T-helper 1 cell (primary cell): ENCODE measurements at places on chromosomes 3 and 15.

- DNase-seq, result no peak
Measured at GRCh38 chr3:195838714-195839113, 27.0 kb upstream of the MUC4 start.

GRCh38 chr15:64288999-64289398, 67.0 kb downstream of the CSNK1G1 start:
- no peak for DNase-seq

DNA sequence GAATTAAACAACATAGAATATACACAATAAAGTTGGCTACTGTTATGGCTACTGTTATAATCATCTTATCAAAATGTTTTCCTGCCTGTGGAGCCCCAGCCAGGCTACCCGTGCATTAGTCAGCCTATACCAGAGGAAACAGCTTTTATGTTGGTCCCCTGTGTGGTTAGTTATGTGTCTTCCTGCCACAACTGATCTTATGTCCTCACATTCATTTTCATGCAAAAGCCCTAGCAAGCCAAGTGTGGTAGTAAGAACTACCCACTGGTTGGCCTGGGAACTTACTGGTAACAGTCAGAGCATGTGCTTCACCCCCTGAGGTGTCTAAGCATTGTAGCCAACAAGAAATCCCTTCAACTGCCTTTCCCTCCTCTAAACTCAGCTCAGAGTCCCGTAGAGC, 21.8 kb downstream of the MGLL start:
- no peak for DNase-seq

GRCh38 chr3:25412269-25412668, 15.8 kb upstream of the RARB start:
- no peak for DNase-seq

GRCh38 chr3:13607821-13608597, 59.1 kb downstream of the FBLN2 start:
- no peak for DNase-seq

DNA sequence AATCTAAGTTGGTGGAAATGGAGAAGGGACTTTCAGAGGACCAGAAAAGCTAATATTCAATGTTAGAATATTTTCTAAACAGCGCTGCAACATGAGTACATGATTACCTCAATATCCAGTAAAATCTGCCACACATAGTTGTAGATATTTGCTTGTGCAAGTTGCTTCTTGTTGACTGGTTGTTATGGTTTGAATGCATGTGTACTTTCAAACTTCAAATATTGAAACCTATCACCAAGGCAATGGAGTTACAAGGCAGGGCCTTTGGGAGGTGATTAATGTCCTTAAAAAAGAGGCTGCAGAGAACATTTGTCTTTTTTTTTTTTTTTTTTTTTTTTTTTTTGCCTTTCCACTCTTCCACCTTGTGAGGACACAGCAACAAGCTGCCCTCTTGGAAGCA, 49.9 kb downstream of the TMCO5A start:
- no peak for DNase-seq

DNA sequence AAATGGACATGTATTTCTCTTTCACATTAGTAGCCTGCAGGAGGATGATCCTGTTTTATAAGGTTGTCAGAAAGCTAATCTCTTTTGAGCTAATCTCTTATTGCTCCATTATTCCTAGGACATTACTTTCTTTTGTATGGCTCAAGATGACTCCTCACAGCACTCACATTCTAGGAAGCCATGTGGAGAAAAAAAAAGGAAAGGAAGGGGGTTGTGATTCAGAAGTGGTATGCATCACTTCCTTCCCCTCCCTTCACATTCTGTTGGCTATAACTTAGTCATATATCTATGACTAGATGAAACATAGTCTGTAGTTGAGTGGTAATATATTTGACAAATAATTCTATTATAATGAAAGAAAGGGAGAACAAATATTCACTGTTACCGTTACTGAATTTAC, 168.8 kb upstream of the TTC14 start:
- DNase-seq, result no peak

DNA sequence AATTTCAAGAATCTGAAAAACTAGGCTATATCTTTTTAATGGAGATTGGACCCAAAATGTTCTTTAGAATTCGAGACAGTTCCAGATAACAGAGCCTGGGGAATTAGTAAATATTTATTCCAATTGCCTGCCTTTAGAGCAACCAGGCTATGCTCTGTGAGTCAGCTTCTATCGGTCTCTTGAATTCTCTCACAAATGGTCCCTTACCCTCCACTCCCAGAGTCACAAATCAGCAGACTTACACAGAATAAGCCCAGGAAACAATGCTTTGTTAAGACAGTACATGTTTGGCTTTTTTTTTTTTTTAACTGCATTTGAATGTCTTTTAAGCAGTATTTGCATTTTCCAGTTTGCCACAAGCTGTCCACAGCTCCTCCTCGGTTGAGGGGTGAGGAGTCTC, 460.7 kb upstream of the CBLB start:
- DNase-seq, result no peak

GRCh38 chr3:43919029-43919428, 228.3 kb downstream of the ABHD5 start:
- no peak for DNase-seq

- DNase-seq, result no peak
Measured at GRCh38 chr3:180835501-180835900, 77.0 kb upstream of the FXR1 start.

- no peak for DNase-seq
Measured at GRCh38 chr3:50170689-50171088, 15.6 kb downstream of the SEMA3F start.

DNA sequence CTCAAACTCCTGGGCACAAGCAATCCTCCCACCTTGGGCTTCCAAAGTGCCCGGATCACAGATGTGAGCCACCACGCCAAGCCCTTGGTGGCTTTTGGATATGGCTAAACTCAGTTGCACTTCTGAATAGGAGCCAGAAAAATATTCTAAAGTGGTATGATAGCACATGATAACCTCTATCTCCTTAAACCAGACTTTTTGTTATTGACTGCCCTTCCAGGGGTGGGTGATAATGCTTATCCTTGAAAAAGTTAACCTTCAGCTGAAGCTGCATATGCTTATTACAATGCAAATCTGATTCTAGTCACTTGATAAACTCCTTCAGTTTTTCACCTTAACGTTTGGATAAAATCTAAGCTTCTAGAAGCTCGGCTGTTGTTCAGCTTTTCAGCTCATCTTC, 6.3 kb downstream of the CCNB2 start:
- no peak for DNase-seq

DNA sequence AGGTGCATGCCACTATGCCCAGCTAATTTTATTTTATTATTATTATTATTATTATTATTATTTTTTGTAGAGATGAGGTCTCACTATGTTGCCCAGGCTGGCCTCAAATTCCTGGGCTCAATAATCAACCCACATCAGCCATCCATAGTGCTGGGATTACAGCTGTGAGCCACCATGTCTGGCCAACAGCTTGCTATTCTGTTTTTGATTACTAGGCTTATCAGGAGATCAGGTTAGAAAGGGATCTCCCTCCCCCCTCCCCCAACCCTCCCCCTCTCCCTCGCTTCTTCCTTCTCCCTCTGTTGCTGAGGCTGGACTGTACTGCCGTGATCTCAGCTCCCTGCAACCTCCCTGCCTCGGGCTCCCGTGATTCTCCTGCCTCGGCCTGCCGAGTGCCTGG, 8.6 kb downstream of the CLN6 start:
- no peak for DNase-seq

DNA sequence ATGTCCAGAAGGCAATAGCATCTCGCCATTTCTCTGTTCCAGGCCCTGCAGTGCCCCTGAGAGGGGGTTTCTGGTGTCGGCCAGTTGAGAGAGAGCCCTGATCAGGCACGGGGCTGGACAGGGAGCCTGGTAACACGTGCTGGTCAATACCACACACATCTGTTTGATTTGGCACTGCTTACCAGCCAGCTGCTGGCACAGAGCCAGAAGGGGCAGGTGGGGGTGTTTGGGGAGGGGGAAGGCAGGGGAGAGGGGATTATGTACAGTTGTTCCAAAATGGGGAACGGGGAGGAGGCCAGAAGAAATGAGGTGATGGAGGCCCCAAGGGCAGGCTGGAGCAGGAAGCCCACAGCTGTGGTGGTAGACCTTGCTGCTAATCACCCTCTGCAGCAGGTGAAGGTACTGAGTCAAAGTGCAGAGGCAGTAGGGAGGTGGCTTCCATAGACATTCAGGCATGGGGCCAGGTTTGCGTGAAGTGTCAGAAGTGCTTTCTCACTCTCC, 153.5 kb upstream of the LPP start:
- no peak for DNase-seq

GRCh38 chr3:63661242-63661641, 8.8 kb downstream of the SNTN start:
- DNase-seq, result no peak

DNA sequence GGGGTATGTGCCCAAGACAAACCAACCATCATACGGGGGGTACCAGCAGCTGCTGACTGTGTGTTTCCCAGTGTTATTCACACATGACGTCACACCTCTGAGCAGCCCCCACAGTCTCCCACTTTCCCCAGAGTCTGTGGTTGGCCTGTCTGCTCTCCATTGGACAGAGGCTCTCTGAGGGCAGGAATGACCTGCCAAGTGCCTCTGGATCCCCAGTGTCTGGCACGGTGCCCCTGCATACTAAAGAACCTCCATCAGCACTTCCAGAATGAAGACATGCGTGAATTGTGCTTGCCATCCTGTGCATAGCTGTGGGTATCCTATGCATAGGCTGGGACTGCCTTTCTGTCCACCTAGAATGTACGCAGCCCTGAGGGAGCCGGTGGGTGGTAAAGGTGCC, 3.5 kb upstream of the CCDC9B start:
- no peak for DNase-seq

- no peak for DNase-seq
Measured at GRCh38 chr3:64319391-64319790, 94.1 kb upstream of the PRICKLE2 start.

GRCh38 chr3:38560996-38561717, 65.0 kb downstream of the EXOG start:
- no peak for DNase-seq

- DNase-seq, result no peak
Measured at GRCh38 chr15:99565049-99565298, 810 bp upstream of the MEF2A start.

DNA sequence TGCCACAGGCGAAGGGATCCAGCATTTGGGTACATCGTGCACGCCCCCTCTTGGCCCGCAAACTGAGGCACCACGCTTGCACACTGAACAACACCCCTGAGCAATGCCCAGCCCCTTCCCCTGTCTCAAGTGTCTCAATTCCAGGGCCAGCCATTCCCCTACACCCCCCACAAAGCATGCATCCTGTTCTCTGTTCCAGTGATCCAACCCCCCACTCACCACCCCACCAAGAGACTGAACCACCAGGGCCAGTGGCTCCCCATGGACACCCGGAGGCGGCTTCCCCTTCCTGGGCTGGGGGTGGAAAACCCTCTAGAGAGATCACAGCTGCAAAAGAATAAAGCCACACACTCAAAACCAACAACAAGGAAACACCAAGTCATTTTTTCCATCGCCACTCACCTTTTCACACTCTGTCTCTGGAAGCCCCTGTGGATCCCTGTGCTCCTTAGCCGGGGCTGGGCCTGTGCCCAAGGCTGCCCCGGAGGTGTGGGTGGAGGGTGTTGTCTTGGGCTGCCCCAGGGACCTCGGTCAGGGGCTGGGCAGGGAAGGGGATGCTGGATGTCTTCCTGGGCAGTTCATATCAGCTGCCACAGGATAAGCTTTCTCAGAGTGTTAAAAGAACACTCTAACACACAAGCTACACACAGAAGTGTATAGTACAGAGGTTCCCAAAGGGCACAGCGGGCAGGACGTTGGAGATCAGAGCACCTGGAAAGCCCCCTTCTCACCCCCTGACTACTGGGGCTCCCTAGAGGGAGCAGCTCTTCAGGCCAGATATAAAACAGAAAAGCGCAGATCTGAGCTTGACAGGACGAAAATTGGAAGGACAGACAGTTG, 92.5 kb downstream of the CHSY1 start:
- DNase-seq, result no peak

GRCh38 chr15:44028349-44028748, 166.7 kb downstream of the FRMD5 start:
- DNase-seq, result no peak

DNA sequence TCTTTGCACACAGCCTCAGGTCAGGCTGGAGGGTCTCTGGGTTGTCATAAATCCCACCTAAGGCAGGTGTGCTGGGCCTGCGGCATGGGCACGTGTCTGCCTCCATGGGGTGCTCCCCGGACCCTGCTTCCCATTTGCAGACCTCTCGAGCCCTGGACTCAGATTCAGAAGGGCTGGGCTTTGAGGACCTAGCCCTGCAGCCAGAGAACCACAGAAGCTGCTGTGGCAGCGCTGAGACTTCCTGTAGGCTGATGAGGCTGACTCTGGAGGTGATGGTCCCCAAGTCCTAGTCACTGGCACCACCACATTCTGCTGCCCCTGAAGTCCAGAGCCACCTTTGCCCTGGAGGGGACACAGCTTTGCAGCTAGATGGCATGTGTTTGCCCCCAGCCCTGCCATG, 156.4 kb downstream of the LRRC28 start:
- DNase-seq, result no peak

DNA sequence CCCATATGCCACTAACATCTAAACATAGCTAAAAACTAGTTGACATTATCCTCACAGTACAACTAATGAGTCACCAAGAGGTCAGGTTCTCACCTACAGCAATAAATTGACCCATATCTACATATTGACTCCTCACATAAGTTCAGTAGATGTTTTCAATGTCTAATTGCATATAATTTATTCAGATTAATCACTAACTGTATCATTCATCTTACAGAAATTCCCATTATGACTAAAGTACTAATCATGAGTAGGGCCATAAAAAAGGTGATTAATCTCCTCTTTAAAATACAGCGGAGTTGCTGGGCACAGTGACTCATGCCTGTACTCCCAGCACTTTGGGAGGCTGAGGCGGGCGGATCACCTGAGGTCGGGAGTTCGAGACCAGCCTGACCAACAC, 82.4 kb upstream of the ST3GAL6 start:
- DNase-seq, result no peak

DNA sequence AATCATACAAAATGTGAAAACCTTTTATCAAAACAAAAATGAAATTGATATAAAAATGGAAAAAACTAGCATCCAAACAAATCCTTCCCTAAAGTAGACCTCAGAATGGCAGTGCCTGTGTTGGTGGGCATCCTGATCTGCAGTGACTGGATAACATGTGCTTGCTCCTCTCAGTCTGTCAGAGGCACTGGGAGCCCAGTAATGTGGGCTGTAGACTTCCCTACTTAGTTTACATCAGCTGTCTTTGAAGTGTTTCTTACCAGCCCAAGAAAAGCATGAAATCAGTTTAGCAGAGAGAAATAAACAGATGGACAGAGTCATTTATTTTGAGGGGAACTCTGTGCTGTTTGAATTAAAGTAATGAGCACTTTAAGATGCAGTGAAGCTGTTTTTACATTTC, 37.8 kb upstream of the RORA start:
- no peak for DNase-seq

DNA sequence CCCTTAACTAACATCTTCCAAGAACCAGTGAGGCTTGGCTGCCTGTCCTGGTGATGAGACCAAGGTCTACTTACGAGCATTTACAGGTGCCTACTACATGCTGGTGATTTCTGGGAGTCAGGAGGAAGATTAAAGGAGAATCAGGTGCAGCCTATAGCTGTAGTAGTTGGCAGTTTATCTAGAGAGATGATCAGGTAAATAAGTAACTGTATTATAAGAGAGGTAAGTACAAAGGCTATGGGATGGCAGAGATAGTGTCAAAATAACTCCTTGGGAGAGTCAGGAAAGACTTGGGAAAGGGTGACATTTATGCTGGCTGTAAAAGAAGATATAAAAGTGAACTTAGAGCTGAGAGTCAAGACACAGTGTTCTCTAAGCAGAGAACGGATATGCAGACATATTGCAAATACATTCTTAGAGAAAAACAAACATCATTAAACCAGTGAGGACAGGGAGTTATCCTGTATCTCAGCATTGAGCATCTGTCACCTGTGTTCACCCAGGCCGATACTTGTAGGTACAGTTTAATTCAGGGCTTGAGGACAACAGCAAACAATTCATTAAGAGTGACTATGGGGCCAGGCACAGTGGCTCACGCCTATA, 49.7 kb upstream of the ACP3 start:
- no peak for DNase-seq
